Activated CD4-positive, alpha-beta T cell treated with anti-CD3 and anti-CD28 coated beads for 24 hours (primary cell): ENCODE measurements at places on chromosomes 16 and 17.

GRCh38 chr17:50848711-50849110, 13.3 kb downstream of the WFIKKN2 start:
- no peak for DNase-seq

- DNase-seq, result no peak
Measured at GRCh38 chr17:47652570-47652969, 2.9 kb downstream of the KPNB1 start.

- no peak for DNase-seq
Measured at GRCh38 chr17:39861235-39861634, 2.9 kb downstream of the IKZF3 start.

GRCh38 chr17:4204710-4205173, 59.0 kb downstream of the ANKFY1 start:
- DNase-seq, result no peak

GRCh38 chr16:66070140-66070917, 296.2 kb upstream of the CDH5 start:
- no peak for DNase-seq

- no peak for DNase-seq
Measured at GRCh38 chr16:57434003-57434402, 13.2 kb downstream of the CIAPIN1 start.

DNA sequence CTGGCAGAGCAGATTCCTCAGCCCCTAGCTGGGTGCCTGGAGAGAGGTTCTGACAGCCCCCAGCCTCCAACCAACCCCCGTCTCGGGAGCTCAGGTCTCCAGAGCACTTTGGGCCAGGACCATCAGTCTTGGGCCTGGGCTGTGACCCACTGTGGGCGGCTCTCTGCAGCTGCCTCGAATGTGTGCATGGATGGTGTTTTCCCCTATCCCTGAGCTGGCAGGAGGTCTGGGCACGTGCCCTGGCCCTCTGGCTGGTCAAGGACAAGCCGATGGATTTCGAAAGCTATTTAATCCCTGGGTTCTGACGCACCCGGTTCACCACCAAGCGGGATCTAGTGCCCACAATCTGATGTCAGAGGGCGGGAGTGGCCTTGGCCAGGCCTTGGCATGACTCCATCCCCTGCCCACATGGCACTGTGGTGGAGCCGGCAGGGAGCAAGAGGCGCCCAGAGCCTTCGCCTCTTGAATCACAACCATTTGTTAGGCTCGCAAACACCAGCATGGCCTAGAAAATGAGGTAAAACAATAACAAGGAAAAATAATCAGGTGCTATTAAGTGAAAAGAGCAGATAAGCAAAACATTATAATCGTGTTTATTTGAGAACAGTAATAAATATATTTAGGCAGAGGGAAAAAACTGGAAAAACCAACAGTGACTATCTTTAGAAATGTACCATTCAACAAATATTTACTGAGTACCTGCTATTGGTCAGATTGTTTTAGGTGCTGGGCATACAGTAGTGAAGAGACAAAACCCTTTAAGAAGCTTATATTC, 69.3 kb upstream of the TOB1 start:
- no peak for DNase-seq

DNA sequence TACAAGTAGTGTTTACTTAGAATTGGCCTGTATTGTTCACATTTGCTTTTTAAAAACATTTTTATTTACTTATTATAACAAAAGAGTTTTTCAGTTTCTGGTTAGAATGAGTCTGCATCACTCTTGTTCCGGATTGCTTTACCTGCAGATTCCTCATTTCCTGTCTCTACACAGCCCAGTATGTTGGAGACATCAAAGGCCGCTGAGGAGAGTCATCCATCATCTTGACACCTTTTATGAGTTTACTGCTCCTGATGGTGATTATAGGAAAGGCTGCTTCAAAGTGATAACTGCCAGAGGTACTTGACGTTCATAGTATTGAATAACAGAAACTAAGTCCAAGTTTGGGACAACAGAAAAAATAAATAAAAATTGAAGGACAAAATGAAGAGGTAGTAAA, 490.5 kb upstream of the CA10 start:
- no peak for DNase-seq

GRCh38 chr16:16146380-16147315, 76.6 kb downstream of the ABCC6 start:
- no peak for DNase-seq

DNA sequence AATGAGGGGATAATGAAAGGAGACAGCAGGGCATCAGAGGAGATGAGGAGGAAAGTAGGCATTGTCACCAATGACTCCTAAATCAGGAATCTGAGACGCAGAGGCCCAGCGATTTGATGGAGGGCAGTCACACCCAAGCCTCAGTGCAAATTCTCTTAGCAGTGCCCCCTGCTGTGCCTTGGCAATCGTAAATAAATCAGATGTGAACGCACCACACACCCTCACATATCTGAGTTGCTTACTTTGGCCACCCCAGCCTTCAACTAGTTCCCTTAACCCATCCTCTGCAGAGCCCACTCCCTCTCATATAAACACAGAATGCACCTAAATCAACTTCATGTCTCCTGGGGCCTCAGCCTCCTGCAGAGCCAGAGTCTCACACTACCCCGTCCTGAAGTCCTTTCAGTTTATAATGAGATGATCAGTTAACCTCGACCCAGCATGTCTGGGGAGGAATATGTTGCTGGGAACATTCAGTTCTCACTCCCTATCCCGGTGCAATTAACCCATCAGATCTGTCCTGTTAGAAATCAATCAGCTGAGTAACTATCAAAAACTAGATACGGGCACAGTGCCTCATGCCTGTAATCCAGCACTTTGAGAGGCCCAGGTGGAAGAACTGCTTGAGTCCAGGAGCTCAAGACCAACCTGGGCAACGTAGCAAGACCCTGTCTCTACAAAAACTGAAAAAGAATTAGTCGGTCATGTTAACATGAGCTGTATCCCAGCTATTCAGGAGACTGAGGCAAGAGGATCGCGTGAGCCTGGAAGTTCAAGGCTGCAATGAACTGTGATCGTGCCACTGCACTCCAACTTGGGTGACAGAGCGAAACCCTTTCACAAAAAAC, 78.4 kb downstream of the SLC39A11 start:
- no peak for DNase-seq

GRCh38 chr16:72945611-72946010, 102.3 kb downstream of the ZFHX3 start:
- no peak for DNase-seq

GRCh38 chr17:19738073-19738449, 10.0 kb downstream of the ALDH3A1 start:
- no peak for DNase-seq

DNA sequence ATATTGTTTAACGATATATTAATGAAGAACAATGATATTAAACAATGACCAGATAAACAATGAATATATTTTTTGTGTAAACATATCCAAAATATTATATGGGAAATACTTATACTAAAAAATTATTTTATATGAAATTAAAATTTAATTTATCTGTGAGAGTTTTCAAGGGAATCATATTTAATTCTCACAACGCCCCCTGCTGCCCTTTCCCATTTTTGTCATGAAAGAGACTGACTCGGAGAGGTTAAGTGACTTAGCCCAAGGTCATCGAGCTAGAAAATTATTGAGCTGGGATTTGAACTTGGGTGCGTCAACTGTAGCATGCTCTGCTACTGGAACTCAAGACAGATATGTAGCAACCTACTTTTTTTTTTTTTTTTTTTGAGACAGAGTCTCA, 7.2 kb upstream of the MYCBPAP start:
- DNase-seq, result no peak

DNA sequence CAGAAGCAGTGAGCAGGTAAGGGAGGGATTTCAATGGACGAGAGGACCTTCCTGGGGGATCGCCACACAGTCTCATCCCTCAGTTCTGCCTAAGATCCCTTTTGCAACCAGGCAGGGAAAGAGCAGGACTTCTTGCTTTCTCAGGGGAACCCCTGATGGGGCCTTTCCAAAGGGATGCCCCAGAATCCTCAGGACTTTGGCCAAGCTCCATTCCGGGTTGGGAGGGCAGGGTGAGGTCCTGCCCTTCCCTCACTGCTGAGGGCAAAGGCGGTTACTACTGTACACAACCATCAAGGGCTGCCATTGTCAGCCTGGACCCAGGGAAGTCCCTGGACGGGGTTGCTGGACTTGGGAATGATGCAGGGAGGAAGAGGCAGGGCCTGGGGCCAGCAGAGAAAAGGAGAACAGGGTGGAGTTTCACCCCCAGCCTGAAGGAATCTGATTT, 9.7 kb downstream of the PRR29 start:
- no peak for DNase-seq

DNA sequence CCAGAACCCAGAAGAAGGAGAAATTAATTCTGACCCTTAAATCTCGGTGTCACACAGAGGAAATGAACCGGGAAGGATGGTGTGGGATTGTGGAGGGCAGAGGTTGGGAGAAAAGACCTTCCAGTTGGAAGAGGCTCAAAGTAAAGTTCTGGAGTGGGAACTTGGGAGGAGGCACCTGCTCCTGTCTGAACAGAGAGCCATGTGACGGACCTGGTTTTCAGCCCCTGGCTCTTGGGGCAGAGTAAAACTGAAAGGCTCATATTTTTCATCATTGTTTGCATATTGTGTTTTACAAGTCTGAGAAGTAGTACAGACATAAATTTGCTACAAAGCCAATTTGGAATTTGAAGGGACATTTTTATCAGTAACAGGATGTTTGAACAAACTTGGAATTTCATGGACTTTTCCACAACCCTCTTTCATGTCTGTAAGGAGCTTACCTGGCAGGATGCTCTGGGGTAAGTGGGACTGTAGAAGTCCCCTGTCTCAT, 24.4 kb upstream of the SEC14L1 start:
- DNase-seq, result no peak

GRCh38 chr17:28030386-28030785, 12.1 kb upstream of the NLK start:
- no peak for DNase-seq

DNA sequence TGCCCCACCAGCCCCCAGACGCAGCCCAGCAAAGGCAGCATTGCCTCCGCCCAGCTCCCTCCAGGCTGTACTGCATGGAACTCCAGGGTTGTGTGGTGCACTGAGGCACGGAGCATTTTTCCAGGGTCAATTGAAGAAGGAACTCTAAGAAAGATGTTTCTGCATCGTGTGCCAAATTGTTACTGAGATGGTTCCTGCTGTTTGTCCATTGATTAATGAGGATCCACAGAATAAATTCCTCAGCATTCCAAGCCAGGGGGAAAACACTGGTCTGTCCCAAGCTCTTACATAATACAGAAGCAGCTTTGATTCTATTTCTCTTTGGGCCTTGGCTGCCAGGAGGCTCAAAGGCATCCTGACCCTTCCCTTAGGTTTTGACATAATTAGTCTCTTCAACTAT, 80.9 kb downstream of the ZNF423 start:
- DNase-seq, result no peak

- DNase-seq, result no peak
Measured at GRCh38 chr16:4298761-4299522, 16.9 kb upstream of the GLIS2 start.

GRCh38 chr16:80544326-80544725, 3.5 kb downstream of the DYNLRB2 start:
- DNase-seq, result no peak

DNA sequence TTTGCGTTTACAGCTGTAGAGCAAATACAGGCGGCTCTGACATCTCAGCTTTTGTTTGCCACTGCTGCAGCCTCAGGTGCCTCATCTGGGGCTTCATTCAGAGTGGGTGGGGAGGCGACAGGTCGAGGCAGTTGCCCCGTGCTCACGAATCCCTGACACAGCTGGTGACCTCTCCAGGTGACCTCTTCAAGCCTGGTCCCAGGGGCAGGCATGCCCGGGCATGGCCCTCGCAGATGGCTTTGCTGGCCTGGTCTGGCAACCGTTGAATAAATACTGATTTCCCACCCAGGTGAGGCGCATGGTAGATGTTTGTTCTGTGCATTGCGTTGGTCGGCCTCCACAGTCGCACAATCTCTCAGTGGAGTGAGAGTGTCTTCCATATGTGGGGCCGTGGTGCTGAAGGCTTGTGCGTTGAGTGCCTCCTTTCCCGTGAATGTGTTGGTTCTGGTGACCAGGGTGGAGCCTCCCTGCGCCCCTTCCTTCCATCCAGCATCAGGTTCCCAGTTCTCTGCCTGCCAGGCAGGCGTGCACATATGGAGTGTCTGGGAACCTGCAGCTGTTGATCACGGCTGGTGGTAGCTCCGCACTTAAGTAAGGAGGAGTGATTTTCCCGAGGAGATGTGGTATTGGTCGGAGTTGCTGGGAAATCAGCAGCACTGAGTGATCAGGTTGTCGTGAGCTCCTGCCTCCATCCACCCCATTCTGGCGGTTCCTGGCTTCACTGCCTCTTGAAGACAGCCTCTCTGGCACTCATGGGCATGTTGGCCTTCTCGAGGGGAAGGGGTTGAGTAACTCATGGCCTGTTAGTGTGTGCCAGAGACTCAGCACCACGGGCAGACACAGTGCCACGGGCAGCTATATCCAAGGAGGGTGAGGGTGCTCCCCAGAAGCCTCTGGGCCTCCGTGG, 149.7 kb downstream of the RPTOR start:
- DNase-seq, result no peak

DNA sequence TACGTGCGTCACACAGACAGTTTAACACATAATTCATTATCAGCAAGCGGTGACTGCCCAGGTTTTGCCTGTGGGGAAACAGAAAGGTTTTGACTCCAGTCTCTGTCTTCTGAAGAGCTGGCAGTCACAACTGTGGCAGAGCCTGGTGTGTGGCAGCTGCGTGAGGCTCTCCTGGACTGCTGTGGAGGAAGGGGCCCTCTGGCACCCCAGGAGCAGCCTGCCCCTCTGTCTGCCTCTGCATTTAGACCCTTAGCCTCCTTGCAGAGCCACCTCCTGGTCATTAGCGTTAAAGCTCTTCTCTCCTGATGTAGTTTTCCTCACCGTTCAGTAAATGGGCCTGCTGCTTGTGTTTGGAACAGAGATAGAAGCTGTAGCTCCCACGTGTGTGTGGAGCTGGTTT, 10.9 kb downstream of the RAB40C start:
- no peak for DNase-seq

GRCh38 chr16:12719972-12720371, 83.7 kb downstream of the CPPED1 start:
- no peak for DNase-seq

- no peak for DNase-seq
Measured at GRCh38 chr16:75617121-75617520, 6.0 kb downstream of the ADAT1 start.

GRCh38 chr16:15404792-15405191, 9.2 kb downstream of the MPV17L start:
- DNase-seq, result no peak

DNA sequence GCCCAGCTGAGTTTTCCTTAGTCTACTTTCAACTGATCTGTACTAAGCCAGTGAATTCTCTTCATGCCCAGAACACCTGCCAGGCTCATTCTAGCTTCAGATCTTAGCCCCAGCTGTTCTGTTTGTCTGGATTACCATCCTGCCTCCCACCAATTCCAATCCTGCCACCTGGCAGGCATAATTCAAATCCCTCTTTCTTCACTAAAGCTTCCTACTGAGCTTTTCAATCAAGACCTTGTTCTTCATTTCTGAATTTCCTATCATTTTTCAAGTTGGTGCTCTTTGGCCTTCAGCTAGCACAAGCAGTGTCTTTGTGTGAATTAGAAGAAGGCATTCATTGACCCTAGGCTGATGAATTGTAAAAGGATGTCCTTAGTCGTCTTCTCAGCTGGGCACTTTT, 357.6 kb downstream of the UTP18 start:
- DNase-seq, result no peak

- DNase-seq, result peak; percentile 99
Measured at GRCh38 chr17:79796763-79797491, at the start of gene CBX8. Gene CBX8 (minus strand): TSS chr17:79797077. CDS start chr17:79796998, 79 bp downstream.
